Heart right ventricle (tissue), 16 donors: ENCODE measurements at places on chromosomes 16 and 17.

- no peak for DNase-seq
These were observed 2.8 kb upstream of the ACSF3 start for GRCh38 chr16:89090669-89091426.

- no peak for DNase-seq
These were observed 5.6 kb downstream of the CPNE7 start for GRCh38 chr16:89581045-89581695.

- no peak for DNase-seq
These were observed 228.4 kb downstream of the CPPED1 start for GRCh38 chr16:12575288-12575687.

DNA sequence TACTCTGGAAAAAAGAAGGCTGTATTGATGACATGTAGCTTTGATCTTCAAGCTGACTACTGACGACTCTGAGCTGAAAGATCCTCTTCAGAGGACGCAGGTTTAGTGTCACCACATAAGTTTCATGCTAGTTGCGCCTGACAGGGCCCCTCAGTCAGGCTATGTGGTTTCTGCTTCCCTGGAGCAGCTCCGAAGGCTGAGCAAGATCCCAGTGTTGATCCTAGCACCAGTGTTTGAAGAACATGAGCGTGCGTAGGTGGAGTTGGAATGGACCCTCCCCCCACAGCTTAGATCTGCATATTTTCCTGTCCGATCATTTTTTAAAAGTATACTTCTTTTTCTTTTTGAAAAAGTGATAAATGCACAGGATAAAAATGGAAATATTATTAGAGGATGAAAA lies 17.3 kb downstream of the BANP start:
- DNase-seq, result no peak

DNA sequence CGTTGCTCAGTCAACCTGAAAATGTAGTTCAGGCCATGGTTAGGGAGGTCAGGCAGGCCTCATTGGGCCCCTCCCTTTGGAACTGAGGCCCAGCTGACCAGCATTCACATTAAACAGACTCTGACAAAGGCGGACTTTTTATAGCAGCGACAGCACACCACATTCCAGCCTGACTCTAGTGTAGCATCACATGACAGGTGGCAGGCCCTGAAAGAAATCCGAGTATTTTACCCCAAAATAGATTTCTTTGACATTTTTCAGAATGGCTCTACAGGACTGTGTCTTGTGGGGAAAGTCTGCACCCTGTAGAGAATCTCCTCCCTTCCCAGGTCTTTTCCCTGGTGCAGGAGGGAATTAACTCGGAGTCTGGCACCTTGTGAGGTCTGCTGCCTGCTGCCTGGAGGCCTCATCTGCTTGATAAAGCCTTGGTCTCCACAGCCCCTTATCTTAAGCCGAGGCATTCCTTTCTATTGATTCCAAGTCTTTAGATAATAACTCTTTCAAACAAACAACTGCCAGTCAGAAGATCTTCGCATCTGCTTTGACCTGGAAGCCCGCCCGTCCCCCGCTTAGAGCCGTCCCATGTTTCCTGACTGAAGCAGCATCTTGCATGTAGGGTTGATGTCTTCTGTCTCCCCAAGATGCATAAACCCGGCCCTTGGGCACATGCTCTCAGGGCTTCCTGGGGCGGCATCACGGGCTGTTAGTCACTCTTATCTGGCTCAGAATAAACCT lies 44.0 kb upstream of the CAPN15 start:
- DNase-seq, result peak; percentile 37

- no peak for DNase-seq
These were observed 21.4 kb upstream of the PITPNM3 start for GRCh38 chr17:6577686-6578263.

DNA sequence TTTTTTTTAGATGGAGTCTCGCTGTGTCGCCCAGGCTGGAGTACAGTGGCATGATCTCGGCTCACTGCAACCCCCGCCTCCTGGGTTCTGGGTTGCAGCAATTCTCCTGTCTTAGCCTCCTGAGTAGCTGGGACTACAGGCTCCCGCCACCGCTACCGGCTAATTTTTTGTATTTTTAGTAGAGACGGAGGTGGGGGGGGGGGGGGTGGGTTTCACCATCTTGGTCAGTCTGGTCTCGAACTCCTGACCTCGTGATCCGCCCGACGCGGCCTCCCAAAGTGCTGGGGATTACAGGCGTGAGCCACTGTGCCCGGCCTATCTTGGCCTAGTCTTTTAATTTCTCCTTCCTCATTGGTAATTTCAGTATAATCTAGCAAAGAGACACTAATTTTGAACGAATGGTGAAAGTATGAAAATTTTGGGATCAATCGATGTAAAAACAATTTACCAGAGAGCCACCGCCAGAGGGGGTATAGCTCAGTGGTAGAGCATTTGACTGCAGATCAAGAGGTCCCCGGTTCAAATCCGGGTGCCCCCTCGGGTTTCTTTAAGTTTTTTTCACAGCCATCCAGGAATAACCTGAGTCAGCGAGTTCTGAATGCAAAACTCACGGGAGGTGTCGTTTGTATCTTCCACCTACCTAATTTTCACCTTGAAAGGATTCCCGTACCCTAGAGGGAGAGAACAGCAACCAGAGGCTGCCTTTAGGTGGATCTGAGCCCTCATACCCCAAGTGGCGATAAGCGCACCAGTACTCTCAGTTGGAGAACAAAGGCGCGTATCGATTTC lies 2.5 kb upstream of the LASP1 start:
- DNase-seq, result no peak

DNA sequence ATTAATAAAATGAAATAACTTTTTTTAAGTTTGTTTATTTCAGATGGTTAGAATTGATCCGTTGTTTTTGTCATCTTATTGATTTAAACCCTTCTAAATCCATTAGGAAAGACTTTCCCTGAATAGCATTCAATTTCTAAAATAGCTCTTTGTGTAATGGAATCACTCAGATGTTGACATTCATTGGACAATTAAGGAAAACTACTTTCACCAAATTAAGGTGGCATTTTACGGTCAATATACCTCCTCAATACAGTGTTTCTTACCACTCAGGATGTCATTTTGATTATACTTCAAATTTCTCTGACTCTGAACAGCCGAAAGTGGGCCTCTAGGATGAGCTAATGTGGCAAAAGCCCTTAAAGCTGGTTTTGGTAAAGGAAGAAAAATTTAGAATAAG lies 1.8 kb downstream of the ARL6IP1 start:
- no peak for DNase-seq

- no peak for DNase-seq
These were observed at the start of gene SLC13A2 for GRCh38 chr17:28473542-28473941. TSS of gene SLC13A2 (plus strand) at chr17:28473644. CDS start at chr17:28473713, 69 bp downstream.

DNA sequence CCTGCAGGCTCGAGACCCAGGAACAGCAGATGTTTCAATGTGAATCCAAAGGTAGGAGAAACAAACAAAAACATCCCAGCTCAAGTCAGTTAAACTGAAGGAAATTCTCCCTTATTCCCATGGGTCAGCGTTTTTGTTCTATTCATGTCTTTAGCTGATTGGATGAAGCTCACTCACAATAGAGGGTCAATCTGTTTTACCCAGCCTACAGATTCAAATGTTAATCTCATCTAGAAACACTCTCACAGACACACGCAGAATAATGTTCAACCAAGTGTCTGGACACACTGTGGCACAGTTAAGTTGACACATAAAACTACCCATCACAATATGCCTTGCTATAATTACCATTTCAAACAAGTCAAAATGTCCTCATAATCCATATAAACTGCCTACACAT lies 180.6 kb upstream of the CDH8 start:
- no peak for DNase-seq

- no peak for DNase-seq
These were observed 27.0 kb downstream of the RNF135 start for GRCh38 chr17:30997842-30998241.

- DNase-seq, result no peak
These were observed 206.5 kb upstream of the IRX3 start for GRCh38 chr16:54493061-54493460.

DNA sequence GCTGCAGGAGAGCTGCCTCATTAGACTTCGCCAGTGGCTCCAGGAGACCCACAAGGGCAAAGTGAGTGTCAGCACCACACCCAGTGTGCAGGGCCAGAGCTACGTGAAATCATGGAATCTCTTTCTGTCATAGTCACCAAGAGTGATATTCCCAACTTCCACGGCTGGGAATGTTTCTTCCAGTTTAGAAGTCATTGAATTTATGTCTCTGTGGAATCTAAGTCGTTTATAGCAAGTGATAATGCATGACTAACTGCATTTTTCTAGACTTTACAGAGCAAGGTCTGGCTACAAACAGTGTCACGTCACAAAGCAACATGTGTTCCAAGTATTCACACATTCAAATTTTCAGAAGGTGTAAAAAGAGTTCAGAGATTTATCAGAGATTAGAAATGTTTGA lies 55.5 kb downstream of the SEC14L1 start:
- no peak for DNase-seq

GRCh38 chr17:16439811-16440351 lies 24.5 kb downstream of the TRPV2 start:
- DNase-seq, result no peak
